ENCODE measurements at places on chromosomes 5 and 9. TPM values are rescaled to one million over a fixed set of nuclear protein-coding genes. Genes with fewer than 3 reads are reported as not detected.
A peak's percentile ranks its signal among the peaks of the same experiment; 100 is the strongest.

DNA sequence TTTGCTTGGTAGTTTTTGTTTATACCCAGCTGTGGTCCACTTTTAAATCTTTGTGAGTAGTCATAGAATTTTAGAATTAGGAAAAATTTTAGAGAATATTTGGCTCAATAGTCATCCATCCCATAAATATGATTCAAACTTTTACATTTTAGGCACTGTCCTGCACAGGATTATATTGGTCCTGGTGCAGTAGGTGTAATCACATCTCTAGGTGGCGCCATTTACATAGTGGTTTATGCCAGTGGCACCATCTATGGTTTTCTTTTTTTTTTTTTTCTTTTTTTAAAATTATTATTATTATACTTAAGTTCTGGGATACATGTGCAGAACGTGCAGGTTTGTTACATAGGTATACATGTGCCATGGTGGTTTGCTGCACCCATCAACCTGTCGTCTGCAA lies 260.7 kb upstream of the KCNN2 start:
- peak; percentile 57 for DNase-seq

PCDHGA7 gene
- total RNA-seq, result 0.29 TPM

DNA sequence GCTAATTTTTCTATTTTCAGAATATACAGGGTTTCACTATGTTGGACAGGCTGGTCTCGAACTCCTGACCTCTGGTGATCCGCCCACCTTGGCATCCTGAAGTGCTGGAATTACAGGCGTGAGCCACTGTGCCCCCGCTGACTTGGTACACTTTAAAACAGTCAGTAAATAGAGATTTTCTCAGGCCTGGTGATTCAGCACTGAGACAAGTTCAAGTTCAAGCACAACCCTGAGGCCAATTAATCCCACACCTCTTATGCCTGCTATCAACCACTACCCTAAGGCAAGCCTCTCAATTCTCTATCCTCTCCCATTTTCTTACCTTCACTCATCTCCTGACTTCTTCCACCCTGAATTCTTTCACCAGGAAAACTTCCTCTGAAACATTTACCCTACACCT lies 18.9 kb downstream of the MUSK start:
- no peak for DNase-seq

DNA sequence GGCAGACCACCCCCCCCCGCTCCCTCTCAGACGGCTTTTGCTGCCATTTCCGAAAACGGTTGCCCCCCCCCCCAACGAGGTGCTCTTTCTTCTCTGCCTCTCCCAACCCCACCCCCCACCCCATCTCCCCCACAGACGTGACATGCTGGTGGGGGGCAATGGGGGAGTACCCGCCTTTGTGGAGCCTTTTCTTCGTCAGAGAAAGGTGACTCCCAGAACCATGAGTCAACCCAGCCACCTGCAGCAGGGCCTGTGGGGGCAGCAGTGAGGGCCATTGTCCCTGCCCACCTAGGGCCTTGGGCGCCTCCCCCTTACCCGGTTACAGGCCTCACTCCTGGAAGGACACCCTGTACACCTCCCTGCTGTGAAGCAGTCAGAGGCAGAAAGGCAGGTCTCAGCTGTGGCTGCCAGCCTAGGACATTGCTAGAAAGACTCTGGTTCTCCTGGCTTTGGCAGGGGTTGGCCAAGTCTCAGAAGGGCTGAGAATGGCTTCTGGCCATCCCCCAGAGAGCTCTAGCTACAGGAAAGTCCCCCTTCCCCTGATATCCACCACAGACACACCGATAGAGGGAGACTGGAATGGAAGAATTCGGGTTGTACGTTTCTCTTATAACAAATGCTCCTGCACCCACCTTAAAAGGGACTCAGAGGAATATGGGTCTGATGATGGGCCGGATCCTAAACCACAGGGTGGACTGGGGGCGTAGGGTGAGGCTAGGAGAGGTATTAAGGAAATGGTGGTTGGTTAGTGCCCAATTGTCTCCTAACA lies 2.2 kb downstream of the DNAJB5 start:
- peak; percentile 40 for DNase-seq

GRCh38 chr9:97991818-97992217 lies 8.7 kb downstream of the ANP32B start:
- no peak for DNase-seq

DNA sequence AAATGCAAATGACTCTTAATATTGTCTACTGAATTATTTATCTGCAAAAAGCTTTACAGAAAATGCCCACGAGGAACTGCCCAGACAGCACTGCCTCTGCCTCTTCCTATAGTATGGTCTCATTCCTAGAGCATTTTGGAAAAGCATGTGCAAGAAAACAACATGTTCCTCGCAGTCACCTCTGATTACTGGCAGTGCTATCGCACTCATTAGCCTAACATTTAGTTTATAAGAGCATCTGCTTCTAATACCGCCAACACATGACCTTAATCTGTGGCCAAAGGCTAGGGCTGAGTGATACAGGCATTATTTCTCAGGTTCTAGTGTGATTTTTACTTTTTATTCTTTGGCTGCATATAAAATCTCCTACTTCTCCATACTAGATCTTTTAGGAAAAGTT lies 259.2 kb downstream of the FBXL17 start:
- no peak for DNase-seq

GRCh38 chr9:447230-448025 lies 232.8 kb downstream of the DOCK8 start:
- DNase-seq, result peak; percentile 75

DNA sequence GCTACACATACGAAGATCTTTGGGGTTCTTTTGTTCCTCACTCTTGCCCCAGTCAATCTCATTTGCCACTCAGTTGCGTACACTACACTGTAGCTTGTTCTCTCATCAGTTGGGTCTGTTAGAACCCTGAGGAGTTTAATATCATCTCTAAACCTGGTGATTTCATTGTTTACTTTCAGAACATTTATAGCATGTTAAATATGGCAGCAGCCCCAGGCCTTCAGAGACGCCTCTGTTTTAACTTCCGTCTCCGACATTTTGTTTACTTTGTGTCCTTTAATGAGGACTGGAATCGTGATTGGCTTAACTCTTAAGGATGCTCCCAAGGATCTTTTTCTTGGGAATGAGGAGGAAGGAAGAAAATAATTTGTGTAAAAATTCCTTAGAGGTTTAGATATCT lies 510.1 kb downstream of the NR2F1-AS1 start:
- DNase-seq, result no peak

All from H4 (cell line).